ENCODE measurements at places on chromosomes 13 and 19.

DNA sequence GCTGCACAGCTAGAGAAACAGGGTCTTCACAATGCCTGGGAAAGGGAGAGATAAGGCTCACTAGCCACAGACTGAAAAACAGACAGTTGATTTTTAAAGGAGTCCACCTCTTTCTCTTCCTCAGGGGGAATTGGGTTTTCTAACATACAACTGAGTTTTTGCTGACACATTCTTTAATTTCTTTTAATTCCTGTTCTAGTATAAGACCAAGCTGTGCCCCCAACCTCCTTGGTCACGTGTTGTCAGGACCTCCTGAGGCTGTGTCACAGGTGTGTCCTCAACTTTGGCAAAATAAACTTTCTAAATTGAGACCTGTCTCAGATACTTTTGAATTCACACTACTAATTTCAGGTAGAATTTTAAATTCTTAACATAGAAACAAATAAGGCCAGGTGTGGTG lies 12.1 kb upstream of the ZNF492 start:
- H3K27me3 ChIP-seq = no peaks in the 10 kb centered on the region
- no peak overlapping the region for H3K27ac ChIP-seq
- no peak for DNase-seq
- no peak overlapping the region for H3K4me3 ChIP-seq
- no peaks in the 10 kb centered on the region for H3K4me1 ChIP-seq

DNA sequence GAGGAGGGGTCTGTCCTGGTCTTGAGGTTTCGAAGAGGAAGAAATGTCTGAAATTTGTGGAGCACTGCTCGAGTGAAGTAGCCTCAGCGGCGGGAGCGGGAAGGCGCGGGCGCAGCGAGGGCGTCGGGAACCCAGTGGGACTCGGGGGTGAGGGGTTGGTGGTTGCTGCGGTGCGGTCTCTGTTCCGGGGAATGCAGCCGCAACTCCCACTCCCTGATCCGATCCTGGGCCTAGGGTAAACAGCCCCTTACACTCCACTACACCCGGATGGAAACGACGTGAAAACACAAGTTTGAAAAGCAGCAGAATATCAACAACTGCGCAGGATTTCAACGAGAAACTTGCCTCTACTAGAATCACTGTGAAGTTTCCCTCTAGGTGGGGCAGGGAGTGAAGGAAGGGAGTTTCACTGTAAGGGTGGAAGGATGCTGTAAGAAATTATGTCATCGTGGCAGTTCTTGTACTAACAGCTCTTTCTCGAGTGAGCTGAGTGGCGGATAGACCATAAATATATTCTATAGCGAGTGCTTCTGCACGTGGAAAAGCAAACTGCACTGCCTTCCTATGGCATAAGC lies 2.0 kb upstream of the KLF12 start:
- H3K27ac ChIP-seq = peak overlapping the region; percentile 99
- peak; percentile 65 for DNase-seq
- H3K4me3 ChIP-seq = peak overlapping the region; percentile 80
- H3K27me3 ChIP-seq = no peaks in the 10 kb centered on the region
- no peaks in the 10 kb centered on the region for H3K36me3 ChIP-seq

GRCh38 chr13:24161010-24161775 lies 673 bp downstream of the SPATA13 start:
- peaks cover 21% of the 10 kb centered on the region for H3K4me1 ChIP-seq
- DNase-seq = no peak
- H3K27ac ChIP-seq = no peak overlapping the region
- H3K36me3 ChIP-seq = no peaks in the 10 kb centered on the region
- peak overlapping the region; percentile 75 for H3K4me3 ChIP-seq

DNA sequence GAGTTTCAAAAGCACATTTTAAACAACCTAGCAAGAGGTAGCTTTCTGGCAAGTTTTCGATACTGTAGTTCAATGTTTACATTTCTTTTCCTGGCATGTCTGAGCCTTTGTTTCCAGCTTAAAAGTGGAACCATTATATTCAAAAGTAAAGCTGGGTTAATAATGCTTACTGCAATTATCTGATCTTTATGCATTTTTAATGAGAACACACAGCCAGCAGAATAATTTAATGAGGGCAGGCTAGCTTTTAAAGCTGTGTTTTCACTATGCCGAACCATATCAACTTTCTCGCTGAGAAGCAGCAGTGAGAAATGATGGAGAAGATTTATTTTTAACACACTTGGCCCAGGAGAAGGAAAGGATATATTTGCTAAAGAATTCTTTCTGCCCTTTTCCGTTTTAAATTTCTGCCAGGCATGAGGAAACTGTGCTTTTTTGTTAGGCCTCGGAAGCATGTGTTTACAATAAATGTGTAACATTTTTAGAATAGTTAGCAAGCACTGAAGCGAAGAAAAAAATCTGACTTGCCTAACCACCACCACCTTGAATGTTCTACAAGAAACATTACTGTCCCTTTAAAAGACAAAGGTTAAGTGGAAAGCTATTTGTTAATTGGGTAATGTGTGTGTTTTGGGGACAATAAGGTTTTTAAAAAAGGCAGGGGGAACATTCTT lies 1.0 kb downstream of the MBNL2 start:
- H3K4me1 ChIP-seq = peaks cover 14% of the 10 kb centered on the region
- no peaks in the 10 kb centered on the region for H3K27me3 ChIP-seq
- no peak for DNase-seq
- no peaks in the 10 kb centered on the region for H3K36me3 ChIP-seq
- H3K27ac ChIP-seq = peak overlapping the region; percentile 97

GRCh38 chr13:28579736-28580135 lies 79.2 kb upstream of the POMP start:
- H3K27me3 ChIP-seq = peaks cover 10% of the 10 kb centered on the region
- no peaks in the 10 kb centered on the region for H3K36me3 ChIP-seq
- no peak overlapping the region for H3K4me3 ChIP-seq
- peaks cover 12% of the 10 kb centered on the region for H3K4me1 ChIP-seq

DNA sequence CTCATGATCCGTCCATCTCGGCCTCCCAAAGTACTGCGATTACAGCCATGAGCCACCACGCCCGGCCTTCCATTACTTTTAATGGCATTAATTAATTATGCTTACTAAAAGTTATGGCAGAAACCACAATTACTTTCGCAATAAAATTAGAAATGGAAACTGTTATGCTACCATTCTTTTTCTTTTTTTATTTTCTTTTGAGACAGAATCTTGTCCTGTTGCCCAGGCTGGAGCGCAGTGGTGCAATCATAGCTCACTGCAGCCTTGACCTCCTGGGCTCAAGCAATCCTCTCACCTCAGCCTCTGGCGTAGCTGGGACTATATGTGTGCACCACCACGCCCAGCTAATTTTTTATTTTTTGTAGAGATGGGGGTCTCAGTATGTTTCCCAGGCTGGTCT lies 4.6 kb upstream of the BST2 start:
- H3K27ac ChIP-seq = no peak overlapping the region
- no peak overlapping the region for H3K4me3 ChIP-seq
- H3K36me3 ChIP-seq = no peaks in the 10 kb centered on the region

DNA sequence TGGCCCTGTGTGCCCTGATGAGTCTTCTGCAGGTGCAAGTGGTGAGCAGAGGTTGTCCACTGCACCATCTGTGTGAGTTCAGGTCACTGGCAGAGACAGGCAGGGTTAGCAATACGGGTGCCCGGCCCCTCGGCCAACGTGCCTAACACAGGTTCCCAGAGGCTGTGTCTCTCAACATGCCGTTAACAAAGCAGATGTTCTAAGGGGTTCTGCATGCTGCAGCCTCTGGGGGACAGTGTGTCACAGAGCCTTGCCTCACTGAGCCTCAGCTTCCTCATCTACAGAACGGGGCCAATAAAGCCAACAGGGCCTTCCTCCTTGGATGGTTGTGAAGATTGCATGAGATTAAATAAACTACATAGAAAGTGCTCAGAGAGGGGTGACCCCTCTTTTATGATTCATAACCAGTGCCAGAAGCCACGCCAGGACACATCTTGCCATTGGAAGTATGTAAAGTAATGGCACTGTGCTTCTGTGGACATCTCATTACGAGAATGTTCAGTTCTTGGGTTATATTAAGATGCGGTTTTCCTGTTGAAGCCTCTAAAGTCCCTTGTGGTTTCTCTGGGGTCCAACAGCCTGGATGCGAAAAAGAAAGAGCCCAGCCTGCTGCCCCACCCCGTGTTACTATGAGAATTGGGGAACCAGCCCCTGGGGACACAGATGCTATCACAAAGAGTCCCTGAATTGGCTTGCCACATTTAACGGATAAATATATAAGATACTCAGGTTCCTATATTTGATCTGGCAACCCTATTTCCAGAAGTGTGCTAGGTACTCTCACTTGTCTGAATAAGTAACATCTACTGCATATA lies 11.2 kb upstream of the ARHGEF18 start:
- no peaks in the 10 kb centered on the region for H3K4me1 ChIP-seq
- H3K4me3 ChIP-seq = no peak overlapping the region
- DNase-seq = no peak
- H3K27ac ChIP-seq = no peak overlapping the region

GRCh38 chr13:109394311-109394988 lies 391.9 kb downstream of the IRS2 start:
- no peak overlapping the region for H3K27ac ChIP-seq
- H3K27me3 ChIP-seq = no peaks in the 10 kb centered on the region
- no peak overlapping the region for H3K4me3 ChIP-seq
- peak; percentile 48 for DNase-seq

DNA sequence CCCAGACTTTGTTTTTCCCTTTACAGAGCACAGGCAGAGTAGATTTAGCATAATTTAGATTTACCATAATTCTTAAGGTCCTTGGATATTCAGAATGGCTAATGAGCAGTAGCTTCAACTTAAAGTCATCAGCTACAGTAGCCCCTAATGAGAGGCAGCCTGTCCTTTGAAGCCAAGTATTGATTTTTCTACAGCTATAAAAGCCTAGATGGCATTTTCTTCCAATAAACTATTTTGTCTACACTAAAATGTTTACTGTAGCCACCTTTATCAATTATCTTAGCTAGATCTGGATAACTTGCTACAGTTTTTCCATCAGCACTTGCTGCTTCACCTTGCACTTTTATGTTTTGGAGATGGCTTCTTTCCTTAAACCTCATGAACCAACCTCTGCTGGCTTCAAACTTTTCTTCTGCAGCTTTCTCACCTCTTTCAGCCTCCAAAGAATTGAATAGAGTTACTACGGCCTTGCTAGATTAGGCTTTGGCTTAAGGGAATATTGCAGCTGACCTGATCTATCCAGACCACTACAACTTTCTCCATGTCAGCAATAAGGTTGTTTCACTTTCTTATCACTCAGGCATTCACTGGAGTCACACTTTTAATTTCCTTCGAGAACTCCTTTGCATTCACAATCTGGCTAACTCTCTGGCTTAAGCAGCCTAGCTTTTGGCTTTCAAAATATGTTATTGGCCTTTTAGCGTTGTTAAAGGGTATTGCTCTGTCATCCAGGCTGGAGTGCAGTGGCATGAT lies 26.6 kb downstream of the BRD4 start:
- no peak for DNase-seq
- H3K27me3 ChIP-seq = no peaks in the 10 kb centered on the region
- no peak overlapping the region for H3K4me3 ChIP-seq
- H3K4me1 ChIP-seq = peaks cover 9% of the 10 kb centered on the region
